ENCODE measurements at places on chromosomes 2 and 18. TPM values are rescaled to one million over a fixed set of nuclear protein-coding genes. Genes with fewer than 3 reads are reported as not detected.
A peak's percentile ranks its signal among the peaks of the same experiment; 100 is the strongest.

Gene SRD5A2
- 0.04 TPM for total RNA-seq

Gene MPPE1
- 15.4 TPM for total RNA-seq

DNA sequence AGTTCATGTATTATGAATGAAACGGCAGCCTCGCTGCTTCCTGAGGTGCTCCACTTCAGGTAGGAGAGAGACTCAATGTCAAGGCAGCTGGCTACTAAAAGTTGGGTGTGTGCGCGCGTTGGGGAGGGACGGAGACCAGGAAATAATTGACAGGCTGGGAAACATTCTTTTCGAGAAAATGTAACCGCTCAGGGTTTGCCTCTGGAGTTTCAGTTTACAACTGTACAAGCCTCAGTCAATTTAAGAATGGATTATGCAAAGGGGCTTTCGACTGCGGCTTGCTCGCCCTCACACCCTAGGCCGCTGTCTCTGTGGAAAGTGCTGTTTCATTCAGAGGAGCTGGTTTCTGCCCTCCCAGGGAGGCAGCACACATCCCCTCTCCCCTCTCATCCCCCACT, 4.4 kb upstream of the SPRED2 start:
- DNase-seq, result peak; percentile 51

DNA sequence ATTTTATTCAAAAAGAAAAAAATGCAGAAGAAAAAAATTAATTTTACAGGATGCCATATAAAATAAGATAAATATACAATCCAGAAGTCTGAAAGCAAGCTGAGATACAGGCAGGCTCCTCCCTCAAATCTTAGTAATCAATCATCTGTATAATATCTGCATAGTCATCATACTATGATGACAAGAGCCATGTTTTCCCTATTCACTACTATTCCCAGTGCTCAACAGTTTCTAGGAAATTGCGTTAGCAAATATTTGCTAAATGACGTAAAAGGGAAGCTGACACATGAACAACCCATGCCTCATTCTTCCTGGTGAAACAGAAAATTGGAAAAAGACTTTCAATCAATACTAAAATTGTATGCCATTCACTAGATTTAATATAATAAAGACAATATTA, 793.2 kb downstream of the SUCLG1 start:
- no peak for DNase-seq

DNA sequence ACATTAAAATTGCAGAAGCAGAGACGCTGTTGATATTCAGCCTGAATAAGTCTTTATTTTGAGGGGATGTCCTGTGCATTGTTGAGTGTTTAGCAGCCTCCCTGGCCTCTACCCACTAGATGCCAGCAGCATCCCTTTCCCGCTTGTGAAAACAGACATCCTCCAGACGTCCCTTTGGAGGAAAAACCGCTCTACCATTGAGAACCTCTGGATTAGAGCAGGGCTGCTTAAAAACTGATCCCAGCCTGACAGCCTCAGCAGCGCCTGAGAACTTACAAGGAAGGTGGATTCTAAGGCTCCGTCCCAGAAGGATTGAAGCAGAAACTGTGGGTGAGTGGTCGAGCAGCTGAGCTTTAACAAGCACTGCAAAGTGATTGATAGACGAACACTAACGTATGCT, 349.7 kb downstream of the CYRIA start:
- no peak for DNase-seq

- no peak for DNase-seq
Measured at GRCh38 chr2:234081970-234082822, 31.7 kb downstream of the SPP2 start.

DNA sequence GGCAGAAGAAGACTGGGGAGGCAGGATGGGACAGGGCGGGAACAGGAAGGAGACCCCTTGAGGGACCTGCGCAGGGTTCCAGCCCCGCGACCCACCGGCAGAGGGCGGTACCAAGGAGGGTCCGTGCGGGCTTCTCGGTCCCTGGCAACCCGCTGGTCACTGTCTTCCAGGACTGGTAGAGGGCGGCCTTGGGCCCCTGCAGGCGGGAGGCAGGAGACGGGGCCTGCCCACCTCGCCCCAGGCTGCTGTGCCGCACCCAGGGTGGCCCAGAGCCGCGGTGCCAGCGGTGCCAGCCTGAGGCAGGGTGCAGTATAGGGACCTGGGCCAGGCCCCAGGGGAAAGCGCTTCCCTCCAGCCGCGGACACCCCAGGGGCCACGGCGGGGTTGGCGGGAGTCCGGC, 34.5 kb downstream of the NEURL3 start:
- DNase-seq, result peak; percentile 93

- DNase-seq, result no peak
Measured at GRCh38 chr18:13186687-13187086, 31.9 kb upstream of the LDLRAD4 start.

Measured in H7 (cell line).